ACHN (cell line): ENCODE measurements at places on chromosomes 5 and 9.

- no peak for DNase-seq
Measured at GRCh38 chr9:135858491-135859185, 48.7 kb downstream of the CAMSAP1 start.

DNA sequence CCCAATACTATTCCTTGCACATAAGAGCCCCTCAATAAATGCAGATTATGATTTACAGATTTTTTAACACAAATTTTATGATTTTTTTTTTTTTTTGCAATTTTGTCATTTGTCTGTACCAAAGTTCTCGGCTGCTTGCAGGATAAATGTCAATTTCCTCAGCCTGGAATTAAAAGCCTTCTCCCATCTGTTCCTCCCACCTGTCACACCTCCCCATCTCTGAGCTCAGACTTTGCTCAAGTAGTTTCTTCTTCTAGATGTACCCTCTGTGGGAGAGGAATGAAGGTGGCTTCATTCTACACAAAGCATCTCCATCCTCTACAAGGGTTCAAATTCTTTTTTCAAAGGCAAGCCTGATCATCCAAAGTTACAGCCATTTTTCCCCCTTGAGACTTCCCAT is 153.7 kb upstream of the GRAMD2B start:
- DNase-seq, result no peak

DNA sequence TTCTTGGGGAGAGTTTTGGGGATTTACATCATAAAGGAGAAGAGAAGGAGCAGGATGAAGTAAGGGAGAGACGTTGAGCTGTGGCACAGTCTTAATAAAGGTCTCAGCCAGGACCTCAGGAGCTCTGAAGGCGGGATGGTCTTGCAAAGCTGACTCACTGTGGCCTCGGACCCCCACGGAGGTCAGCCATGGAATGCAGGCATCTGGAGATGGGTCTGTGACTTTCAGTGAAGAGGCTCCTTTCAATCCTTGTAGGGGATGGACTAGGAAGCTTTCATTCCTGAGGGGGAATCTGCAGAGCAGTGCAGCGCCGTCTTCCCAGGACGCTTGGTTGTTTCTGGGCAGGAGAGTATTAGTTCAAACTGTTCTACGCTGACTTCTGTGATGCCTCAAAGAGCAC is 65.7 kb upstream of the BASP1 start:
- no peak for DNase-seq

DNA sequence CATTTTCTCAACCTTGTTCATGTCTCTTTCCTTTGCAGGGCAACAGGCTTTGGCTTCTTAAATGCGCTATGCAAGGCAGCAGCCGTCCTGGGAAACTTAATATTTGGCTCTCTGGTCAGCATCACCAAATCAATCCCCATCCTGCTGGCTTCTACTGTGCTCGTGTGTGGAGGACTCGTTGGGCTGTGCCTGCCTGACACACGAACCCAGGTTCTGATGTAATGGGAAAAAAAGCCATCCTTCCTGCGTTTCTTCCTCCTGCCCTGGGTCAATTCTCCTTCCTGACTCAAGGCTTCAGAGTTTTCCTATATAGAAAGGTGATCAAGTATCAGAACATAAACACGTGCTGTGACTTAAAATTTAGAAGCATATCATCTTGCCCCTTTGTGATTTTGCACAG is 77.8 kb upstream of the IQGAP2 start:
- DNase-seq, result no peak

GRCh38 chr9:35324966-35325365 is 163.2 kb downstream of the UNC13B start:
- DNase-seq, result no peak

- DNase-seq, result no peak
Measured at GRCh38 chr5:156396830-156397081, 69.8 kb downstream of the SGCD start.

DNA sequence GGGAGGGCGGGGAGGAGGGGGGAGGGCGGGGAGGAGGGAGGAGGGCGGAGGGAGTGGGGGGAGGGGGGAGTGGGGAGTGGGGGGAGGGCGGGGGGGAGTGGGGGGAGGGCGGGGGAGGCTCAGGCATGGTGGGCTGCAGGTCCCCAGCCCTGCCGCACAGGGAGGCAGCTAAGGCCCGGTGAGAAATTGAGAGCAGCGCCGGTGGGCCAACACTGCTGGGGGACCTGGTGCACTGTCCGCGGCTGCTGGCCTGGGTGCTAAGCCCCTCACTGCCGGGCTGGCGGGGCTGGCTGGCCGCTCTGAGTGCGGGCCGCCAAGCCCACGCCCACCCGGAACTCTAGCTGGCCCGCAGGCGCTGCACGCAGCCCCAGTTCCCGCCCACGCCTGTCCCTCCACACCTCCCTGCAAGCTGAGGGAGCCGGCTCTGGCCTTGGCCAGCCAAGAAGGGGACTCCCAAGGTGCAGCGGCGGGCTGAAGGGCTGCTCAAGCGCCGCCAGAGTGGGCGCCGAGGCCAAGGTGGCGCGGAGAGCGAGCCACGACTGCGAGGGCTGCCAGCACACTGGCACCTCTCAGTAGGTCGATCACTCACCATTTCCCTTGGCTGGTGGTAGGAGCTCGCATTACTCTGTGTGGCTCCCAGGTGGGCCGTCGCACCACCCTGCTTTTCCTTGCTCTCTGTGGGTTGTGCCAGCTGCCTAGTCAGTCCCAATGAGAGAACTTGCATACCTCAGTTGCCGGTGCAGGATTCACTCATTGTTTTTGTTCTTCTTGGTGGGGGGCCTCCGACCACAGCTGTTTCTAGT is 160.2 kb downstream of the CNTLN start:
- DNase-seq, result no peak

- DNase-seq, result no peak
Measured at GRCh38 chr5:16866795-16867576, 69.1 kb downstream of the MYO10 start.

- no peak for DNase-seq
Measured at GRCh38 chr5:130939059-130939458, 226.0 kb downstream of the HINT1 start.

- no peak for DNase-seq
Measured at GRCh38 chr9:129615407-129616285, 5.3 kb downstream of the C9orf50 start.

DNA sequence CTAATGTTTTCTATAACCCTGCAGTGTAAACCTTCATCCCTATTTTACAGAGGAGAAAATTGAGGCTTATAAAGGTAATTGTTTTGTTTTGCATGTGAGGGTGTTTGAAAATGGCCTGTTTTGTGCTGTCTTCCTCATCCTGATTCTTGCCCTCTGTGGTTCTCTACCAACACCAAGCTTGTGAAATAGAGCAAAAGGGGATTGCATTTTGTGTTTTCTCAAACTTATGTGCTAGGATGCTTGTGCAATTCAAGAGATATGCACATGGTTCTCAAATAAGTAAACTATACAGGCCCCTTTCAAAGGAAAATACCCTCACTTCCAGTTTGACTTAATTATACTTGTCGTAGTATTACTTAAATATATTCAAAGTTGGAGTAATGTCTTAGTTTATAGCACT is 17.2 kb downstream of the PAM start:
- DNase-seq, result no peak

DNA sequence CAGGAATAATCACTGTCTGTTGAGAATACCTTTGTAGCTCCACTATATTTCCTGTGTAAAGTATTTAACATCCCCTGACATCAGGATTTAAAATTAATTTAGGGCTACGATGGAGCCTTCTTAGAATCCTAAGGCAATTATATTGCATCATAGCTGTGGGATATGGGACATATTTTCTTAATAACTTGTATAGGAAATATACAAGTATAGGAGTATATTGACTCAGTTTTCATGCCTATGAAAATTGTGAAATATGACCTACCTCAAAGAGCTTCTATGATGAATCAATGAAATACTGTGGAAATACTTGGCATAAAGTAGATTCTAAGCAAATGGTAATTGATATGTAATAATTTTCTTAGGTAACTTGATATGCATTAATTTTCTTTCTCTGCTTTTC is 221.0 kb upstream of the KLF4 start:
- no peak for DNase-seq

- no peak for DNase-seq
Measured at GRCh38 chr5:598564-598890, 13.6 kb upstream of the CEP72 start.

DNA sequence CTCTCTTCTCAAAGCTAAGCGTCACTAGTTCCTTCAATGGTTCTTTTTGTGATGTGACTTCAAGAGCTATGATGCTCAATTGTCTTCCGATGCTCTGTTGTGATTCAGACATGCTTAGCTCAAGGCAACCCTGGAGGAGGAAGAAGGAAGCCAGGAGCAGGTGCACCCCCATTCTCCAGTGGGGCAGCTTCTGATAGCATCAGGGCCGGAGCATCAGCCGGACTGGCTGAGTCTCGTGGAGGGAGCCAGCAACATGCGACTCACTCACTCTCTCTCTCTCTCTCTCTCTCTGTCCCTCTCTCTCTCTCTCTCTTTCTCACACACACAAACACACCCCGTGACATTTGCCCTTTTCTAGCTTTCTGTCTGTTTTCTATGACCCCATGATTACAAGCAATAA is 140.2 kb downstream of the HSD17B3 start:
- no peak for DNase-seq
